ENCODE measurements at places on chromosomes 7 and 10.

DNA sequence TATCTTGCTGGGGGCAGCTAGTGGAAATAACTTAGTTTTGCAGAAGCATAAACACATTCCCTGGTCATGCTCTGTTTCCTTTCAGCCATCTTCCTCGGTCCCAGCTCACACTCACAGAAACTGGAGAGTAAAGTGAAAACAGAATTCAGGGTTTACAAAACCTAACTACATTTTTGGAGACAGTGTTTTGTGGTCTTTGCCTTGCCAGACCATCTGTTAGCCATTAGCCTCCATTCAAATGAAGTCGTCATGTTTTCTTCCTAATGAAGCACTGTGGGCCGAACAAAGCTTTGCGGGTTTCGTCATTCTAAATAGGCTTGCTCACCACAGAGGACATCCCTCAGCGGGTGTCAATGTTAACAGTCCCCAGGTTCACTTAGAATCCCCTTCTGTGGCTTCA lies 214.6 kb upstream of the TMEM72 start:
- no peak for DNase-seq

DNA sequence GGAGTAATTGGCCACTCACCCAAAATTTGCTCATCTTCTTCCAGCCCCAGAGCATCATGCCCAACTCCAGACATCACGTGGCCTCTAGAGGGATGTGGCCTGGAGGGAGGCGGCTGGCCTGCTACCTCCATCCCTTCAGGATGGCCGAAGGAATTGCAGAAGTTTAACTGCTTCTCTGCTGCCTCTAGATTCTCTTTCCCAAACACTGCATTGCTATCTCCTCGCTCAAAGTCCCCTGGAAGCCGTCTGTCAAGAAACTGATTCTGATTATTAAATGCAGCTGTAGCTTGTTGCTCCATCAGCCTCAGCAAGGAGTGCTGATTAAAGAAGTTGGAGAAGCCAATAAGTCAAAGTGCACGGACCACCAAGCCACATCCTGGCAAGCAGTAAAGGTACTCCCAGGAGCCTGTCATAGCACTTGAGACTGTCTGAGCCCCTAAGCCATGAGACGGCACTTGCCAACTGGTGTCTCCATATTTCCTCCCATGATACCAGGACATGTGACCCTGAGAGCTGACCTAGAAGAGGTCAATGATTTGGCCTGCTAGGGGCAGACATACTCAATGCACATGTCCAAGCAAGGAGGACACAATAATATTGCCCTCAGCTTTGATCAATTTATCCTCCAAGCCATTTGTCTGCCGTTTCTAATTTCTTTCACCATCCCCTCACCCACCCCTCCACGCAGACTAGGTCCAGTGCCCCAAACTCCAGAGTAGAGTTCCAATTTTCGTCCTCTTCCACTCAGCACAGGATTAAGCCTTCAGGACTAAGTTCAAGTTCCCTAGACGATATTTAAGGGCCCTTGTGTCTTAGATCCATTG lies 84.2 kb downstream of the TBXAS1 start:
- DNase-seq: no peak

DNA sequence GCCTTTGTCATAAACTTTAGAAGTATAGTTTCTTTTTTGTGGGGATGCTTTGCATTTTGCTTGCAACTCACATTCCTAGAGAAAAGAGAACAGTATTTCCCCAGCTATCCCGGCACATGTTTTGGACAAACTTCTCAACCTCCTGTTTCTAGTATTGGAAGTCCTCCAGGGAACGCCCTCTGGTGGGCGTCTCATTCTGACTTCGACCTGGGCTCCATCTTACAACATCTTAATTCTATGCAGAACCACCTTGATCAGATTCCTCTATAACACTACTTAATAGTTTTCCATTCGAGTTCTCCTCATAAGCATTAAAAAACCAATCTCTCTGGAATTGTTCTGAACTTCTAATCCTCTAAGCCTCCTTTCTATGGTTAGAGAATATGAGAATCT lies 139.5 kb upstream of the FZD8 start:
- no peak for DNase-seq

- DNase-seq: no peak
Measured at GRCh38 chr7:106418094-106418493, 133.3 kb upstream of the NAMPT start.

GRCh38 chr10:24518411-24518810 lies 205.3 kb downstream of the ARHGAP21 start:
- DNase-seq: no peak

GRCh38 chr7:44460325-44460724 lies 30.1 kb downstream of the NUDCD3 start:
- no peak for DNase-seq

DNA sequence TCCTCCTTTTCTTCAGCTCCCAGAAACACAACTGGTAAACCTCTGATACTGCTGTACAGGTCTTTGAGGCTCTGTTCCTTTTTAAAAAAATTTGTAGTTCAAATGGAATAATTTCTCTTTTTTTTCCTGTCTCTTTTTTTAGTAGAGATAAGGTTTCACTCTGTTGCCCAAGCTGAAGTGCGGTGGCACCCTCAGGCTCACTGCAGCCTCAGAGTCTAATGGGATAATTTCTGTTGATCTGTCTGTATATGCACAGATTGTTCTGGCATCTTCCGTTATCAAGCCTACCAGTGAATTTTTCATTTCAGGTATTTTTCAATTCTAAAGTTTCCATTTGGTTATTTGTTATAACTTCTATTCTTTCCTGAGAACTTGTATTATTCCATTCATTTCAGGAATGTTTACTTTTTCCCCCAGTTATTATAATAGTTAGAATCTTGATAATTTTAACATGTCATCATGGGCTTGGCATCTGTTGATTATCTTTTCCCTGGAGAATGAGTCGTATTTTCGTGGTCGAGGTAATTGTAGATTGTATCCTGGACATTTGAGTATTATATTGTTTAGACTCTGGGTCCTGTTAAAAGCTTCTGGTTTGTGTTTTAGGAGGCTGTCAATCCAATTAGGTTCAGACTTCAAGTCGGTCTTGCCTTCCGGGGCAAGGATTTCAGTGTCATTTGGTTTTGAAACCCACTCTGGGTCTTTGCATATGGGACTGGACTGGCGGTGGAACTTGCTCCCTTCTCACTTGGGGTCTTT lies 24.5 kb downstream of the CRCP start:
- no peak for DNase-seq

DNA sequence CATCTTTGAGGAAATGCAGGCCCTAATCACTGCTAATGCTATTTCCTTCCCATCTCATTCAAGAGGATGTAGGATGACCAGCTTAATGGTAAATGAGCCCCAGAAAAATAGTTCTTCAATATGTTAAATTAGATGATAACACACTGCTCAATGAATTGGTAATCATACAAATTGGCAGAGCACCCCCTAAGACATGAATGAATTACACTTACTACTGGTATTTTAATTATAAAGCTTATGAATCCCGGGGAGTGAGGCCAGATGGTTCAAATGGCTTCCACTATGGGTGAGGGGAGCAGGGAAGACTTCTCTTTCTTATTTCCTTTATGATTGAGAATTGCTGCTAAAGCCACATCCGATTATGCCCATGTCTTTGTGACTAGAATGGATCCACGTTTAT lies 159.2 kb upstream of the TARP start:
- DNase-seq: no peak

- DNase-seq: no peak
Measured at GRCh38 chr7:142566271-142566670, 183.0 kb upstream of the PRSS1 start.

DNA sequence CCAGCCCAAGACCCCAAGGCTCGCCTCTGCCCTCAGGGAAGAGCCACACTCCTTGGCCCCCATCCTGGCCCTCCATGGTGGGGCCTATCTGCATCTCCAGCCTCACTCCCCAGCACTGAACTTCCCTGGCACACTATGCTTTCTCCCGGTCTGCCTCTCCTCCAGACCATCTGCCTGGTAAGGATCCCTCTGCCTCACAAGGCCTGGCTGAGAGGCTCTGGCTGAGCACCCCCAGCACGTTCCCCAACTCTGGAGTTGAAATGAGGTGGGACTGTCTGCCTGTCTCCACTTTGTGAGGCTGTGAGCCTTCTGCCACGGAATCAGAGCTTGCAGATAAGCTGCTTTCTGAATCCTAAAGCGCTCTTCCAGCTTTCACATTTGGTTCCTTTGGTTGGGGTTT lies 220.7 kb downstream of the TNS3 start:
- no peak for DNase-seq

DNA sequence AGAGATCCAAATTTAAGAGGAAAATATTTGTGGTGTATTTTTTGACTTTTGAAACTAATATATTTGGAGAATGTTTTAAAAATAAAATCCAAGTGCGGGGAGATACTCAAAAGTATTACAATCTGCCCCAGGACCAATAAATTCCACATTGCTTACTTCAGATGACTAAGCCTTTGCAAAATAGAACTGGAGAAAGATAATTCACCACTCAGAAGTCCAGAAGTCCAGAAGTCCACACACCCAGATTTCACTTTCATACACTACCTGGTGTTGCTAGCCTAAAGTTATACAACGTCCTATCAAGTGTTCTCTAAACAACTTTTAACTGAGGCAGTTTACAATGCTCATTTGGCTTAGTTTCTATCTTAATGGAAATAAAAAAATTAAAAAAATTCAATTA lies 487.0 kb upstream of the SEMA3D start:
- no peak for DNase-seq

- DNase-seq: no peak
Measured at GRCh38 chr7:43112941-43113621, 634 bp downstream of the HECW1 start.

GRCh38 chr10:72460284-72460876 lies 105.7 kb upstream of the DNAJB12 start:
- DNase-seq: no peak

DNA sequence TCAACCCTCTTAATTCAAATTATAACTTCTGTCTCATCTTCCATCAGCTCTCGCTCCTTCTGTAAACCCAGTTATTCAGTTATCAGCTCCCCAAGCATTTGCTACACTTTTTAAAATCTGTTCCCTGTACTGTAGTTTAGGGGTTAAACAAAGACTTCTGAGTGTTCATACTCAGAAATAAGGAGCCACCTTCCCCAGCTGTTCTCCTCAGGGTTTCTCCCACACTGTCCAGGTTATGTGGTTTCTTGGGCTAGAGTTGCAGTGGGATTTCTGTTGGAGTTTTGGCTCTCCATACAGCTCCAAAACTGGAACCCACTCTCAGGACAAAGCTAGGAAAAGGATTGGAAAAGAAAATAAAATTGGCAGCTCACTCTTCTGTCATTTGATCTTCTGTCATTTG lies 20.8 kb downstream of the NHLRC2 start:
- DNase-seq: no peak

- no peak for DNase-seq
Measured at GRCh38 chr10:62394556-62395018, 20.4 kb downstream of the ZNF365 start.

DNA sequence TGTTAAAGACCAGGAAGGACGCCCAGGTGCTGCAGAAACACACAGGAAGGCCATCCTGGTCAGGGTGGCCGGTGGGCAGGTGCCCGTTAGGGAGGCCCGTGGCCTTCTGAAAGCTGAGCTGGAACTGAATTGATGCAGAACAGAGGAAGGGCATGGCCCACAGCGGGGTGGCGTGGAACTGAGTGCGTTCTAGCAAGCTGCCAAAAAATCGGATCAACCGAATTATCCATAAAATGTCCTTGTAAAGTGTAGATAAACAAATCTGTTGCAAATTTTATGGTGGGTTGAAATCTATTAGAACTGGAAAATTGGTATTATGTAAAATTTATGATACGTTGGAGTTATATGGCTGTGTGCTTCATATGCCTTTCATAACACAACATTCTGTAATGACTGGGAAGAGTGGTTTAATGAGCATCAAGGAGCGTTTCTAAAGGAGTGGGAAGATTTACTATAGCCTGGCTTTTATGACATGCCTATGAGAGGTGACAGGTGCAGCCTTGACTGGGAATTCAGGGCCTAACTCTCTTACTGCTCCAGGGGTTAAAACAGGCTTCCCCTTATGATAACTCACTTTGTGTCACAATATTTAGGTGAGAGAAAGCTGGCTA lies 108.1 kb downstream of the GPR26 start:
- no peak for DNase-seq

DNA sequence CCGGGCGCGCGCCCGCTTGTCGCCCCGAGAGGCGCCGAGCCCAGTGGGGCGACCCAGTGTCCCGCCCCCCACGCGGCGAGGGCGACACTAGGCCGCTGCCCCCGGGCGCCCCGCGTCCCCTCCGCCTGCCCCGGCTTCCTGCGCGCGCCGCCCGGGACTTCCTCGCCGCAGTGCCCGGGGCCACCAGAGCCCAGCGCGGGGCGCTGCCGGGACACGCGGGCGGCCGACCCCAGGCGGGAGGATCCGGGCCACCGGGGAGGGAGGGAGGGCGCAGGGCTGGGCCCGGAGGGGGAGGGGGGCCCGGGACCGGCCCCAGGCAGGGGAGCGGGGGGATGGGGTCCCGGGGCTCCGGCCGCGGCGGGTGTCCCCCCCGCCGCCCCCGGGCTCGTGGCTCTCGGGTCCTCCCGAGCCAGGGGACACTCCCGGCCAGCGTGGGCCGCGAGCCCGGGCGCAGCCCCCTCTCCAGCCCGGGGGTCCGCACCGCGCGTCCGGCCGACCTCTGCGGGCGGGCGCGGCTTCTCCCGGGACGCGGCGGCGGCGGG lies 435 bp upstream of the PWWP2B start:
- no peak for DNase-seq

DNA sequence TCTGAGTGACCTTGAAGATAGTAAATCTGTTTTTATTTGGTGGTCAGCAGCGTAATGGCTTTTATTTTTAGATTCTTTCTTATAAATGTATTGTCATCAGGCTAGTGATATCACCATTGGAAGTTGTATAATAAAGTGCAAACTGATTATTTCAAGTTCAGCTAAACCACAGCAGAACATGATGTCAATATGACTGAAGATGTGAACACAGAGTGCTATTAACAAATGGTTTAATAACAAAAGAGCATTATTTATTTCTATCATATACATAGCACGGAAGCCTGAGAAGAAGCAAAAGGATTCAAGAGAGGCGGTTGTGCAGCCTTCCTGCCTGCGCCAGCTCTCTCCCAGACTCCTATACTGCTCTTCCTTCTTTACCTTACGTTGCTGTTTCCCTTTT lies 142.7 kb downstream of the SDK1 start:
- DNase-seq: no peak

DNA sequence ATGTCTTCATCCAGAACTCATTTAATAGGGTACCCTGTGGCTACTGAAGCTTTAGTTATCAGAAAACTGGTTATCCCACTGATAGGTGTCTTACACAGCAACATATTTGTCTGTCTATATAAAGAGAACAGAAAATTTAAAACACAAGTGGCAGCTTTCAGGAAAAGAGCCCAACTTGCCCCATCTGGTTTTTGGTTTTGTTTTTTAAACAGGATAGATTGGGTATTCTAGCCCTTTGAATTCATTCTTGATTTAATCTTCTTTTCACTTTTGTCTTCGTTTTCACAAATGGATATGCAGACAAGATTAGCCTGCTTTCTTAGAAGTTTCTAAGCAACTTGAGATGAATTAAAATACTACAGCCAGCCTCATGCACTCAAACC lies 91.3 kb downstream of the KLF6 start:
- no peak for DNase-seq

DNA sequence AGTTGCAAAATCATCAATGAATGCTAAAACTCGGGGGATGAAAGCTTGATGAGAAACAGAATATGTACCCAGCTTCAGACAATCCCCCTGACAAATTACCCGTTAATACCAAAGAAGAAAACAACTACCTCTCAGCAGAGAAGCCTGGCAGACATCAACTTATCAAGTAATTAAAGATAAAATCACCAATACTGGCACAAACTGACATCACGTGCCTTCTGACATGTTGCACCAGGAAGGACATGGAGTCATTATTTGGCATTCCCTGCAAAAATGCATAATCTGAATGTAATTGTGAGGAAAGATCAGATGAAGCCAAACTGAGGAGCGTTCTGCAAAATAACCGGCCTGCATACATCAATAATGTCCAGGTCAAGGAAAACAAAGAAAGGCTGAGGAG lies 7.7 kb downstream of the SLIT1 start:
- no peak for DNase-seq

All from NCI-H1436 treated with DMSO at 0.1 percent for 48 hours (cell line).